ENCODE measurements at places on chromosomes 7 and 10.

- no peak for DNase-seq
Measured at GRCh38 chr10:70374775-70375614, 7.4 kb downstream of the LRRC20 start.

GRCh38 chr7:32298408-32299132 is 191.6 kb downstream of the LSM5 start:
- no peak for DNase-seq

DNA sequence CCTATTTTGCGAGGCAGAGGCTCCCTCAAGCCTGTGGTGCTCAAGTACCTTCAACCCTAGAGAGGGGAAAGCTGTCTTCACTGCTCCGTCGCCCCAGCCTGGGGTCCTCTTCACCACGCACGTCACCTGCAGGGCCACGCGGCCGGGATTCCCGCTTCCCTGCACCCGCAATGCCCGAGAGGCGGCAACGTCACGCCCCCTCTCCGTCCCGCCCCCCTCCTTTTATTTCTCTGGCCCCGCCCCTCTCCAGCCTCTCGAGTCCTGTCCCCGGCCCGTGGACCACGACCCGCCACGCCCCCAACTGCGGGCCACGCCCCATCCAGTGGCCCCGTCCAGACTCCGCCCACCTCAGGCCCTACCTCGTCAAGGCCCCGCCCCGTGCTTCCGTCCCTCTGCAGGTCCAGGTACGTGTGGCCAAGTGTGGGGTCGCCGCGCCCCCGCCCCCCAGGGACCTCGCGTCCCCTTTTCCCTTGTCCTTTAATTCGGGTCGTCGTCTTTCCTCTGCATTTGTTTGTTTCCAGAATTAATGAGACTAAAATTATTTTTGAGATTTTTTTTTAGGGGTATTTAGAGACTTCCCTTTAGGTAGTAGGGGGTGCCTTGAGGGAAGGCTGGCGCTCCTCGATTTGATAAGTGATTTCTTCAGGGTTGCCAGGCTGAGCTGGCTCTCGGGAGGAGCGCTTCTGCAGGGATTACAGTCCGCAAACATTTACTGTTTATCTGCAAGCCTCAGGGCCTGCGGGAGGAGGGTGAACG is 69.8 kb upstream of the BAIAP2L1 start:
- no peak for DNase-seq

GRCh38 chr10:38038107-38038931 is 27.8 kb downstream of the ZNF33A start:
- peak; percentile 2 for DNase-seq

GRCh38 chr7:79051915-79052314 is 401.6 kb downstream of the MAGI2 start:
- no peak for DNase-seq

DNA sequence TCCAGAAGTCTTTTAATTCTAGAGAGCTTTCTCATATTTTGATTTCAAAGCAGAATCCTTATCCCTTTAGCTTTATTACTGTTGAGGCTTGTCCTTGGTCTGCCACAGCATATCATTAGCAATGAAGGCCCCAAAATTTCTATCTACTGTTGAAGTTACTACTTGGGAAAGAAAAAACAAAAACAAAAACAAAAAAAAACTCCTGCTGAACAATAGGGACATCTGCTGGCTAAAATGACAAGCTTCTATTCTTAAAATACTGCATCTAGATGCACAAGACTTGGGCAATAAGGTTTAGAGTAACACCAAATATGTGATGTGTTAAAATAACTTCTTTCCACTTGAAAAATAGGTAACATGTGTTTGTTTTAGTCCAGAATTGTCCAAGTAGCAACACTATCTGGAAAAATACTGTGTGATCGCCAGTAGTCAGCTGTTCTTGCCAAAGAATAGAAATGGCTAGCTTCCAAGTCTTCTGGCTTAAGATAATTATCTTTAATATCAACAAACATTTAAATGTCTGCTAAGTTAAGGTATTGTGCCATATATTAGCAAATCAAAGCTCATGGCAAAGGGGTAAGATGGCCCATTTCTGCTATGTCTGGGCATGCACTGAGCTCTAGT is 3.8 kb upstream of the DMTF1 start:
- DNase-seq, result peak; percentile 21

DNA sequence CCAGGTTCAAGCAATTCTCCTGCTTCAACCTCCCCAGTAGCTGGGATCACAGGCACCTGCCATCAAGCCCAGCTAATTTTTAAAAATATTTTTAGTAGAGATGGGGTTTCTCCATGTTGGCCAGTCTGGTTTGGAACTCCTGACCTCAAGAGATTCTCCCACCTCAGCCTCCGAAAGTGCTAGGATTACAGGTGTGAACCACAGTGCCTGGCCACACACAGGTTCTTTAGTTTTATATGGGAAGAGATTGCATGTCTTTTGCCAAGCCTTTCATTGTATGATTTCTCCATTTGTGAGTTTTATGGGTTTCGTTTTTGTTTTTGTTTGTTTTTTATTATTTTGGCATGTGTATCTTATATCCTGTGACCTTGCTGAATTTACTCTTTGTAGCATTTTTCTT is 40.9 kb downstream of the C1GALT1 start:
- DNase-seq, result peak; percentile 17

GRCh38 chr10:84499846-84500245 is 171.5 kb downstream of the CCSER2 start:
- no peak for DNase-seq

DNA sequence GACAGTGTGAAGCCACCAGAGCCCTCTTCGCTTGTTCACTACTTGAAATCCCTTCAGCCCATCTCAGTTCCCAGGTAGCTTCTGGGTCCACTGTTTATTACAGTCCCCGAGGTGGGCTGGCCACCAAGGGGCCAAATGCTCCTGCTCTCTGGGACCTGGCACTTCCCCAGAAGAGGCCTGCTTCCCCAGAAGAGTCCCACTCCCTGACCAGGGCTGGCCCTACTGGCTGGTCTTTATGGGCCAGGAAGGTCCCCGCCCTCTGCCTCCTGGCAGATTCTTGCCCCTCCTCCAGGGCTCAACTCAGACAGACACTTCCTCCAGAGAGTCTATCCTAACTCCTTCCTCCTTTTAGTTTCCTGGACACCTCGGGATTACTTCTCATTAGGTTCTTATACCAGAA is 70.7 kb upstream of the LRRC18 start:
- no peak for DNase-seq

DNA sequence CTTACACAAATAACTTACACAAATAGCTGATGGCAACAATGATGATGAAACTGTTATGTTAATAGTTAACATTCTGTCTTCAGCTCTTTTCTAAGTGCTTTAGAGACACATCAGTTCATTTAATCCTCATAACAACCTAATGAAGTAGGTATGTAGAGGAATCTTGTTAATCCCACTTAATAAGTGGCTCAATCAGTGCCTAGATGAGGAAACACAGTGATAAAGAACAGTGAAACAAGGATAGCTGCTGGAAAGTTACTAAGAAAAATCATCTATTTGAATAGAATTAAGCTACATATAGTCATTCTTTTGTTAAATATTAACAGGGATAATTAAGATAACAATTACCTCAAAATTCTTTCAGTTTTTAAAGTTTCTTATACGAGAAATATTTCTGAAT is 487.6 kb downstream of the ARL4A start:
- DNase-seq, result no peak

GRCh38 chr10:12476656-12477055 is 127.3 kb downstream of the CAMK1D start:
- no peak for DNase-seq

- no peak for DNase-seq
Measured at GRCh38 chr7:525740-526139, 6.1 kb upstream of the PDGFA start.

- no peak for DNase-seq
Measured at GRCh38 chr7:2843711-2844152, 376 bp downstream of the GNA12 start.

- DNase-seq, result peak; percentile 73
Measured at GRCh38 chr10:61961278-61961677, 59.8 kb downstream of the ARID5B start.

- no peak for DNase-seq
Measured at GRCh38 chr10:8275911-8276310, 221.4 kb downstream of the GATA3 start.

- DNase-seq, result no peak
Measured at GRCh38 chr7:155213385-155213784, 84.3 kb upstream of the INSIG1 start.

Data from activated CD4-positive, alpha-beta T cell treated with anti-CD3 and anti-CD28 coated beads, Interleukin-2, Interleukin-4, amounts not matched to agents 100 ng/mL and 50 ng/mL, durations not matched to agents 16 hours and 8 hours (primary cell).